CD8-positive, alpha-beta memory T cell (primary cell): ENCODE measurements at places on chromosomes 2 and 18. TPM values are rescaled to one million over a fixed set of nuclear protein-coding genes. Genes with fewer than 3 reads are reported as not detected.
A peak's percentile ranks its signal among the peaks of the same experiment; 100 is the strongest.

DNA sequence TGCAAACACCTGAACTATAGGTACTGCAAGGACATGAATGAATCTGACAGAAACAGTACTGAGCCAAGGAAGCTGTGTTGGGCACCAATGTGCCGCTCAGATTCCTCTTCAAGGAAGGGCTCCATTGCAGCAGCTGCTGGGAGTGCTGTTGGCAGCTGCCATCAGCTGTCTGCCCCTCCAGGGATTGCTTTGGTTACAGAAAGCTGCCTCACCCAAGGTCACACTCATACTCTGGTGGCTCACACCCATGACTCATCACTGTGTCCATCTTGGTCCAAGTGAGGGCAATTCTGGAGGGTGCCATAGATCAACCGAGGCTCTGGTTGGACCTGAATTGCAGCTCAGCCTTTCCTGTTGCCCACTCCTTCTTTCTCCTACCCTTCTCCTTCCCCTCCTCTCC, 24.4 kb upstream of the TRPM8 start:
- DNase-seq = no peak

- no peak for DNase-seq
Observed at GRCh38 chr18:79275461-79275860, 120.3 kb upstream of the NFATC1 start.

DNA sequence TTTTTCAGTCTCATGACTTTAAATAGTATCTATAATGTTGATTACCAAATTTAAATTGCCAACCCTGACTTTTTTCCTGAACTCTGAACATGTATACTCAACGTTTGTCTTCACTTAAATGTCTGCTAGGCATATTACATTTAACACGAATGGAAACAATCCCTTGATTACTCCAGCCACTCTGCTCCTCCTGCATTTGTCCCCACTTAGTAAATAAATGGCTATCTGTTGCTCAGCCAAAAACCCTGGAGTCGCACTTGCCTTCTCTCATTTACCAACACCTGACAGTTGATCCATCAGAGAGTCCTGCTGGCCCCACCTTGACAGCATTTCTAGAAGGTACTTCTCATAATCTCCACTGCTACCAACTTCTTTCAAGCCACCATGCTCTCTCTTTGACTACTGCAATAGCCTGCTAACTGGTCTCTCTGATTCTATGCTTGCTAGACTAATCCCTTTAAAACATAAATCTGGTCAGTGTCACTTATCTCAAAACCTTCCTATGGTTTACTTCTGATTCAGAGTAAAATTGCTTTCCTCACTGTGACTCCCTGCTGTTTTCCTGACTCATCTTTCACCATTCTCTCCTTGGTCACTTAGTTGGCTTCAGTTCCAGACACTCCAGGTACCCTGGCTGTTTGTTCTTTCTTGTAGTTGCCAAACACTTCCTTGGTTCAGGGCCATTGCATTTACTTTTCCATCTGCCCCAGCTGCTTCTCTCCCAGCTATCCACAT, 31.9 kb downstream of the SPAG16 start:
- DNase-seq = no peak

The MEP1B gene
- total RNA-seq = not detected

- no peak for DNase-seq
Observed at GRCh38 chr2:239600001-239600593, 199.3 kb upstream of the HDAC4 start.

DNA sequence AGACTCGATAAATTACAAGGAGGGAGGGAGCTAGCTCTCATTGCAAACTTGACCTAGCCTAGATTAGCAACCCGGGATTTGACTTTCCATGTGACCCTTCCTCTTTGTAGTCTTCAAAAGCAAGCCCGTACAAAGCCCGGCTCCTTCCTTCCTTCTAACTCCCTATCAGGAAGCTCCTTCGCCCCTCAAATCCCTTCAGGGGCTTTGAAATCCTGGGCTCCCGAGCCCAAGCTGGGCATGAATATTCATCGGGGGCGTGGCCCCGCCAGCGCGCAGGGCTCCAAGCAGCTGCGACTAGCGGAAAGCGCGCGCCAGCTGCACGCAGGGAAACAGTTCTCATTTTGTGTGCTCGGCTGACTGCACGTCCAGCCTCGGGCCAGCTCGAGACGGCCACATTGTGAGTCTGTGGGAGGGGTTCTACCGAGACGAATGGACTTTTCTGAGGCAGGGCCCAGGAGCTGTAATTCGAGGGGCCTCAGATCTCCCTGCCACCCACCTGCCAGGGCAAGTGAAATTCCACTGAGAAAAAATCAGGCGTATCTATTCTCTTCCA, 84.0 kb upstream of the PELI1 start:
- peak; percentile 40 for DNase-seq

DNA sequence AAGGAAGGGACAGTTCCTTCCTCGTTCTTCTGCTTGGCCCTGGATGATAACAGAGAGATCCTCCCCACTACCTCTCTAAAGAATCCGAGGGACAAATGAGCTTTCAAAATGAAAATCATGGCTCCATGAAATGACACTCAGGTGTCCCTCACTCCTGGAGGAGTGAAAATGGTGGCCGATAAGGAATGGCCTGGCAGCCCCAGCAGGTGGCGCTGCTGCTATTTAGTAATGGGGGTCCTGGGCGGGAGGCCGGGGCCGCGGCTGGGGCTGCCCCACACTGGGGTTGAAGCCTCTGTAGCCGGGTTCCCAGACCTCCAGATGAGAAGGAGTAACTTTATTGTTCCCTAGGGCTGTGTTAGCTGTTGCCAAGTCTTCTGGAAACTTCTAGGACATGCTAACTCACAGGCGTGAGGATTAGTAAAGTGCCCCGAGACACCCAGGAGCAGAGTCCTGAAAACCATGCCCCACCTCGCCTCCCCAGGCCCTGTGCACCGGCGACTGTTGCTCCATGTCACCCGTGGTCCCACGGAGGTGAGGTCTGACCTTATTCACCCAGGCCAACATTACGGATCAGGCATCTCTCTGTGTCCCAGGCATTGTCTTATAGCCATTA, 138.0 kb downstream of the CTIF start:
- DNase-seq = peak; percentile 49

DNA sequence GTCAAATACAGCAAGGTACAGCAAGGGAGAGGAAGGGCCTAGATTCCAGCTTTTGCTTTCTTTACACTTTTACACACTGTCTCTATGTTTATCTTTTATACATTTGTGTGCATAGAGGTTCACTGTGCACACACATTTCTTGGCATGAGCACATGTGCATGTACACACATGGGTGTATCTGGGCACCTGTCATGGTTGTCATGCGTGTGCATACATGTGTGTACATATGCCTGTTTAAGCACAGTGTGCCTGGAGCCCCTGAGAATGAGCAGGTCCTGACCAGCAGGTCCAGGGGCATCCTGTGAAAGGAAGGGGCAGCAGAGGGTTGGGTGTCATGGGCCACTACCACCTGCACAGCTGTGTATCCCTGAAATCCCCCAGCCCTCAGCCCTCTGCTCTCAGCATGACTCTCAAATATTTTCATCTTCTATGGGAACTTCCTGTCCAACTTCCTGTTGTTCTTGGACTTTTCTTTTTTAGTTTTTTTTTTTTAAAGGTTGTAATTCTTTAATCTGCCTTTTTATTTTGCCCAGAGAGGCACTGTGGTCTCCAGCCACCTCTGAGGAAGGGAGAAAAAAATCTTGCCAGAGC, 97.0 kb upstream of the EPAS1 start:
- DNase-seq = no peak

DNA sequence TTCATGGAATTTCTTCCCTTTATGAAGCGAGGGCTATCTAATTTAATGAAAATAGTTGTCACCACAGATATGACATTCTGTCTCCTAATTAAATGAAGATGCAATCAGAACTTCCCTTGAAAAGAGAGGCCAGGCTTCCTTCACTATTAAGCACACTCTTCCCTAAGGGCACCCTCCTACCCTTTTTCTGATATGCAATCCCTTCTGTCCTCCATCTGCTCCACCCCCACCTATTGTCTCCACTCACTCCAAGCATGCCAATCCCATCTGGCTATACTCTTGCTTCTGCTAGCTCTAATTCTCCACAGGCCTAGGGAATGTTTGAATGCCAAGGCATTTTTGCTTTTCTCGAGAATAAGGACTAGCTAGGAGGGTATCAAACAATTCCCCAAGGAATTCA, 818.4 kb upstream of the FSHR start:
- no peak for DNase-seq

GRCh38 chr2:238518172-238518820, 91.6 kb downstream of the ASB1 start:
- no peak for DNase-seq

The HJURP gene
- 37.9 TPM for total RNA-seq

GRCh38 chr2:27807476-27807875, 36.0 kb downstream of the MRPL33 start:
- no peak for DNase-seq

GRCh38 chr2:10771786-10772185, 40.8 kb downstream of the PDIA6 start:
- no peak for DNase-seq

DNA sequence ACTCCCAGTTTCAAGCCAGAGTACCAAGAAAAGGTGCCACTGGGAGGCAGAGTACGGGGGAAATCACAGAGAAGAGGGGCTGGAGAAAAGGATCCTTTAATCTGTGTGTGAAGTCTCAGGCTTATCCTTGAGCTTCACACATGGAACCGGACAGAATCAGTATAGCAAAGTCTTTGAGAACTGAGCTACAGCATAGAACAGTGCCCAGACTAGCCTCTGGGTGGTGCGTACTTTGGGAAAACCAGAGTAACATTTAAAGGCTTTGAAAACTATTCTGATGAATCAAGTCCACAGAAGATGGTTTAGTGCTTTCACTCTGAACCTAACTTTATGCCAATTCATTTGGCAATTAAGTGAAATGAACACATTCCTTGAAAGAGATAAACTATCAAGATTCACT, 83.1 kb downstream of the BABAM2 start:
- DNase-seq = no peak

DNA sequence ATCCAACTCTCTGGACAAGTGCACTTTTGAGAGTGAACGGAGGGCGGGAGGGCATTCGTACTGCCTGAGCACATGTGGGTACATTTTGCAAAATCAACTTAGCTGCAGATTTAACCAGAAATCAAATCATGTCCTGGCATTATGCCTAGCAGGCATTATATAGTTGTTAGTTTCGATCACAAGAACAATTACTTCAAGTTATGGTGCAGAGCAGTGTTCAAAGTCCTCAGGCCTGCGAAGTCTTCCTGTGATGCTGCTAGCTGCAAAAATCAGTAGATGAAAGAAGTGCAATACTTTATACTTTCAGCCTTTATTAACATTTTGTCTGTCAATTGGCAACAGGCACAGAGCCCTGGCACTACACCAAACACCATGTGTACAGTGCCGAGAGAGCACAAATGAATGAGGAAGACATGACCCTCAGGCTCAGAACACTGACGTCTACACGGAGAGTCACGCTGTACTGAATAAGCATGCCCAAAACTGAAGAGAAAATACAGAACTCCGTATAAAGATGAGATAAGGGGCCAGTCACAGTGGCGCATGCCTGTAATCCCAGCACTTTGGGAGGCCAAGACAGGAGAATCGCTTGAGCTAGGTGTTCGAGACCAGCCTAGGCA, 92.1 kb upstream of the CREB1 start:
- DNase-seq = no peak

The HOXD8 gene
- not detected for total RNA-seq

The CTAGE1 gene
- not detected for total RNA-seq

- no peak for DNase-seq
Observed at GRCh38 chr18:12068950-12069320, 24.7 kb upstream of the ANKRD62 start.

The MEIS1 gene
- not detected for total RNA-seq

- no peak for DNase-seq
Observed at GRCh38 chr2:95060446-95061118, 35.1 kb downstream of the MAL start.

The RPRD1A gene
- 23.5 TPM for total RNA-seq

DNA sequence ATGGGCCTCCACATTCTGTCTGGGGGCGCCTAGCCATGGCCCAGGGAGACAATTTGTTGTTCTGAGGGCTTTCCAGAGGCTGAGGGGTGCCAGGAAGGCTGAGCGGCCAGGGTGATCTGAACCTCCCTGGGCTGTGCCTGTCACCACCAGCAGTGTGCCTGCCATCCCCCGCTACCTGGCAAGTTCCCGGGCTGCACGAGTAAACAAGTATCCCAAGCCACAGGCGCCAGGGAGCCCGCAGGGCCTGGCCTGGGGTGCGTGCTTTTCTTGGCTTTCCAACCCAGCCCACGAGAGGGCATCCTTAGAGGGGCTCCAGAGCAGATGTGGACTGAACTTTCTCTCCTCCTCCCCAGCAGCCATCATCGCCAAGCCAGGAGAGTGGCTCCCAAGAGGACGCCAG, 35.1 kb upstream of the B3GNT7 start:
- DNase-seq = no peak

DNA sequence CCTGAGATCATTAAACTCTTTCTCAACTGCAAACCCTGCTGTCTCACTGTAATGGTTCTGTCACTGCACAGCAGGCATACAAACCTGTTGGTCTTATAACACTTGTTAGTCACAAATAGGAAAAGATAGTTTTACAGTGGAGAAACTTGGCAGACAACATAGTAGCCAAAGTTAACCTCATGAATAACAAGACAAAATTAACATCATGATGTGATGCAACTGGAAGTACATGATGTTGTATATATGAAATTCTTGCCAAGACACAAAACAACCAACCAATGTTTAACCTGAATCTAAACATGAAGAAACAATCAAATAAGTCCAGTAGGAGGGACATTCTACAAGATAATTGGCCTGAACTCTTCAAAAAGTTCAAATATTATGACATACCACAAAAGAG, 189.3 kb downstream of the RNF152 start:
- DNase-seq = no peak

The PPP1R1C gene
- total RNA-seq = not detected
